ENCODE measurements at places on chromosomes 6 and 20. TPM values are rescaled to one million over a fixed set of nuclear protein-coding genes. Genes with fewer than 3 reads are reported as not detected.

DNA sequence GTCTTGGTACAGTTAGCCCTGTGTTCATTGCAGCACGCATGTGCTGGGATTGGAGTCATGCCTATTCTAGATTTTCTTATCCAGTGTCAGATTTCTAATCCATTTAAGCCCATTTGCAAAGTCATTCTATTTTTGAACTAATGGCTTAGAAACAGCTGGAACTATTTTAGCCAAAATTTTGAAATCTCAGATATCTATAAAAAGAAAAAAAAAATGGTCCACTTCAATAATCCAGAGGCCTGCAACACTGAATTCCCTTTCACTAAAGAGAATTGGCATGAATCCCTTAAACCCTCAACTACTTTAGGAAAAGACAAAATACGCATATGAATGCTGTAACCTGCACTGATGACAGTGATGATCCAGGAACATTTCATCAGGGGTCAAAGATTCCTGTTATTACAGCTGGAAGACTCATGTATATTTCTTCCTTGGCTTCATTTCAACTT lies 1.5 kb downstream of the COL21A1 start:
- ATAC-seq = no peak

DNA sequence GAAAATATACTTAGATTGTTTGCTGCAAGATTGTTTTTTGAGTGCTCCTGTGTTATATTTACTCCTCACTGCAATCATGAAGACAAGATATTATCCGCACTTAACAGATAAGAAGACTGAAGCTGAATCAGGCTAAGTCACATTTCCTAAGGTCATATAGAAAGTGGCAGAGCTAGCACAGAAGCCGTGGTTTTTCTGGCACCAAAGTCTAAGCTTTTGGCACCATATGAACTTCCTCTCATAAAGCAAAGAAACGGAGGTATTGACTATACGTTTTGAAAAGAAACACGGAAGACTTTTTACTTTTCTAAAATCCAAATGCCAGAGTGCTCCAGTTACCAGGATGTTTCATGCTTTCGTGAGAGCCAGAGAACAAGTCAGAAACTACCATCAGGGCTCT lies 9.3 kb upstream of the DTD1 start:
- no peak for ATAC-seq

- peak; percentile 78 for ATAC-seq
Measured at GRCh38 chr20:53842301-53843099, 227.9 kb downstream of the BCAS1 start.

- ATAC-seq = no peak
Measured at GRCh38 chr20:840858-841567, 7.5 kb downstream of the FAM110A start.

DNA sequence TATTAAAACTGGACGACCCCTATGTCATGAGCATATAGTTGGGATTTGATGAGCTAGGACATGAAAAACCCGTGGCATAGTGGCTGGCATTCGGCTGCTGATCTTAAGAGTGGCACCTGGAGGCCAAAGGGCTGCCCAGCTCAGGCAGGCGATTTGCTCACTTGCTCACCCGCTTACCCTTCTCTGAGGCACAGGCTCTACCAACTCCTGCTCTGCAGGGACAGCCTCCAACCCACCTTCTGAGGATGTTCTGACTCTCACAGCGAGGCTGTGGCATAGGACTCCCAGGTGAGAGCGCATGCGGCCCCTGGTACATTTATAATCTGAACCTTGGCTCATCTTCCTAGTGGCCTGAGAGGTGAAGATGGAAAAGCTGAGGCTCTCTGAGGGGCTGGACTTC lies 995 bp downstream of the RSPO4 start:
- no peak for ATAC-seq

DNA sequence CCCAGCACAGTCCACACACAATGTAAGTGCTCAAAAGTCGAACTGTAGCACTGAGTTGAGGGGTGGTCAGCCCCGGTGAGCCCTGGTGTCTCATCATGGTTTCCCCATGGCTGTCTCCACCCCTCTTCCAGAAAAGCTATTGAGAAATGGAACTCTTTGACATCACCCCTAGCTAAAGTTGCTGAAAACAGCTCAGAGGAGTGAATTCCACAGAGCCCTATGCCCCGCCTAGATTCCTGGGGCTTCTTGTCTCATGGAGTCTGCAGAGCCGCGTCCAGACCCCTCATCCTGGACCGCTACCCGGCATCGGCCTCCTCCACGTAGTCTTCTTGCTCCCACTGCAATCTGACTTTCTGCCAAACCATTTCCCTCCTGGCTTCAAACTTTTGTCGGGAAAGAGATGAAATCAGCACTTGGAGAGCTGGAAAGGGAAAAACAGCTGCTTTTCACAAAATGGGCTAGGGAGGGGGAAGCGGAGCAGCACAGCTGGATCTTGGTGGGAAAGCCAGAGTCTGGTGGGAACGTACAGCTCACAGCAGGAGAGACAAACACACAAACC lies 132.2 kb downstream of the SNX5 start:
- no peak for ATAC-seq

Gene KCNQ2
- 0.66 TPM for total RNA-seq

Gene SIRPG
- total RNA-seq = 62.9 TPM

Gene RHAG
- total RNA-seq = not detected

Gene HLA-DQB1
- total RNA-seq = 3.4 TPM

All from activated T-helper 17 cell treated with anti-CD3 and anti-CD28 coated beads, Interleukin-2, amount 50 U/mL, for 72 hours (primary cell).